ENCODE measurements at places on chromosomes 6 and 20.

- DNase-seq, result no peak
These were observed 34.5 kb upstream of the AHI1 start for GRCh38 chr6:135531954-135532490.

DNA sequence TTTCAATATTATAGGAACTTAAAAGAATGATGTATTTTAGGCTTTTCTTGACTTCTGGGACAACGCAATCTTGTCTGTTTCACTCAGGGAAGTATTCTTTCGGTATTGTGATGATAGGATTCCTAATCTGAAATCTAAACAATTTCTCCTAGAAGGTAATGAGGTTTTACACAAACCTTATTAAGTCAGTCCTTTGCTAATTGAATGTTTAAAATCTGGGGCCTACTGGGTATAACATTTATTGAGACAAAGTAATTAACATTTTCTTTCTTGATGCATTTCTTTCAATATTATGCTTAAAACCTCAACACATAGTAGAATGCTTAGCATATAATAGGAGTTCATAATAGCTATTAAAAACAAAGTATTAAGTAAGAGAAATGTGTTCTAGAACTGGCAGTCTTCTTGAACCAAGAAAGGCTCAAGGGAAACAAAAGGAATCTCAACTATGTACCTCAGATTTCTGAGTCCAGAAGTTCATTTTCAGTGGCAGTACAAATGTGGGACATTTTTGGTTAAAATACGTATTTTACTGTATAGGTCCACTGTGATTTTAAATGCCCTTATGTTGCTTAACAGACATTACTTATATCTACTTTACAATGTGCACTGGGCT is 121.4 kb upstream of the BMP2 start:
- DNase-seq, result no peak

GRCh38 chr6:143397227-143398222 is 53.0 kb downstream of the ADAT2 start:
- DNase-seq, result no peak

DNA sequence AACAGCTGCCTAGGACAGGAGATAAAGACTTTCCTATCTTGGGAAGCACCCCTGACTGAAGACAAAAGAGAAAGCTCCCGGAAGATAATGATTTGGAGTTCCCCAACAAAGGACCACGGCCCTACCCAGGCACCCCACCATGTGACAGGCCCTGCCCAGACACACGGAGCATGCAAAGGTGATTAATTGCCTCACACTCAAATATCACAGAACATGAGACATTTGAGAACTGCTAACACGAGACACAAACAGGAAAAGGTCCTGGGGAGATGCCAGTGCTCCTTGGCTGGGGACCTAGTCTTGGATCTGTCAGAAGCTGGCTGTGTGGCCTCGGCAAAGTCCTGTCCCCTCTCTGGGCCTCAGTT is 82.5 kb upstream of the PTPN1 start:
- no peak for DNase-seq

- no peak for DNase-seq
These were observed 9.7 kb upstream of the CD40 start for GRCh38 chr20:46108435-46108841.

- no peak for DNase-seq
These were observed 4.5 kb upstream of the PLAGL1 start for GRCh38 chr6:144012534-144012933.

DNA sequence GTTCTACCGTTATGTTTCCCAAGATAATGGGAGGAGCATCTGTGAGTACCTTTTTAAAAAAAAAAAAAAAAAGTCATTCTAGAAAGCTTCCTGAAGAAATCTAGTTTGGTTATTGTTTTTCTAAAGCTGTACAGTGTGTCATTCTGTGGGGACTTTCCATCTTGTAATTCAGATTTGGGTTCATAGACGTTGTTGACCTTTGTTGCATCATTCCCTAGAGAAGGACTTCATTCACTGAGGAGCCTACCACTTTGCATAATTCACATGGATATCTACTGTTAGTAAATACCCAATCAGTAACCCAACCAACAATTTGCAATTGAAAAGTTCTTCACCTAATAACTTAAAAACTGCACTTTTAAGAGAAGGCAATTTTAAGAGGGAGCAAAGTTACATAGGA is 60.1 kb downstream of the RPP40 start:
- no peak for DNase-seq

DNA sequence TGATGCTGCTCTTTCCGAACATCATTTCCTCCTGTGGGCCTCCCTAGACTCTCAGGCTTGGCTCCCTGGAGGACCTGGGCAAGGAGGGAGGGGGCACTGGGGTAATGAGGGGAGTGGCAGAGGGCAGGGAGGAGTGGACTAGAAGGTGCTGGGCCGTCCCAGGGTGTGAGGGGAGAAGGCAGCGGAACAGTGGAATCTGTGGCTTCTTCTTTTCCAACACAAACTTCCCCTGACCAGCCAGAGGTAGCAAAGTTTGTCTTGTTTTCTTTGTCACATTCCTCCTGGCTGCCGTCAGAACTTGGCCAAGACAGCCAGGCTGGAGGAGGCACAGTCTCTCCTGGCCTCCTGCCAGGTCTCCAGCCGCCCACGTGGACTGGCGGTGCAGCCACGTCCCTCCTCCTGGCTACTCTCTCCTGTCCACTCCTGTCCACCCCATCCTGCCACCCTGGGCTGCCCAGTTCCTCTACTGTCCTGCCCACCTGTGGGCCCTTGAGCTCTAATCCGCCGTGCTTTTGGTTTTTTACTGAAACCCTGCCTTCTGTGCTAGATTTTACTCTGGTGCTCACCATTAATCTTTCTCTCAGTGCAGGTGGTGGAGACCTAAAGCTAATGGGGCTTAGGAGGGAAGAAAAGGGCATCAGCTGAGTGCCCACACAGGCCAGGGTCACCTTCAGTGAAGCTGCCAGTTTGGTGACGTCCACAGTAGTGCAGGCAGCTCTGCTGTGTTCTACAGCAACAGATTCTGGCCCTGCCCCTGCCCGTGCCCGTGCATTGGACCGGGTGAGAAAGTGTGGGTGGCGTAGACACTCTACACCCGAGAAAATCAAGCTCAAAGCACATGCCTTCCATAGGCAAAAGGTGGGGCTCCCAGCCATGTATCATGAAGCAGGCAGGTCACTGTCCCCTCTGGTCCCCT is 2.8 kb upstream of the CDSN start:
- DNase-seq, result no peak

- DNase-seq, result peak; percentile 53
These were observed 12.4 kb upstream of the GMEB2 start for GRCh38 chr20:63639093-63639975.

DNA sequence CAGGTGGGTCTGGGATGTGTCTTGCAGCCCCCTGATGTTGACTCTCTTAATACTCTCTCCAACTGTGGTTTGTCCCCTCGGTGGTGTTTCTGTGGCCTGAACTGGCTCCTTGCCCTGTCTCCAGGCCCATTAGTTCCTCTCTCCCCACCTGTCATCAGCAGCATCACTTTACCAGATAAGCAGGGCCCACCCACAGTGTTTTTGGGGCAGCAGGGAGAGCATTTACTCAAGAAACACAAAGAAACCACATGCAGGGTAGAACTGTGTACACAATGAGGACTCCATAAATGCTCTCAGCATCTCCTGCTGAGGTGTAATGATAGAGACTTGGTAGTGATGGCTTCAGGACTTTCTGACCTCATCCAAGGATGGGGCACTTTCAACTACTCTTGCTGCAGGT is 20.2 kb upstream of the MRPS18A start:
- no peak for DNase-seq

DNA sequence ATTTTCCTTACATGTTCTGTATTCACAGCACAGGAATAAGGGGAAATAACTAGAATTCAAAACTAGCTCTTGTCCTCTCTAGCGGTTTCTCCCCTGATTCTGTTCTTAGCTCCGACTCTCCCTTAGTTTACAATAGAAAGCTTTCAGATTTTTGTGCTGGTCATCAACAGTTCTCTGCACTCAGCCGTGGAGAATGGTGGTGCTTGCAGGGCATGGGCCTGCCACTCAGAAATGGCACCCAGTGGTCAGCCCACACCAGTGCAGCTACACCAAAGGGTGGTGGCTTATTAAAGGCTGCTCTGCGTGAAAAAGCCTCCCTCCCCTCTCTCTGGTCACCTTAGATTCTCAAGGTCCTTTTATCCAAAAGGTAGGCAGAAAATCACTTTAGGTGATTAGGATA is 123.5 kb downstream of the SASH1 start:
- DNase-seq, result no peak

DNA sequence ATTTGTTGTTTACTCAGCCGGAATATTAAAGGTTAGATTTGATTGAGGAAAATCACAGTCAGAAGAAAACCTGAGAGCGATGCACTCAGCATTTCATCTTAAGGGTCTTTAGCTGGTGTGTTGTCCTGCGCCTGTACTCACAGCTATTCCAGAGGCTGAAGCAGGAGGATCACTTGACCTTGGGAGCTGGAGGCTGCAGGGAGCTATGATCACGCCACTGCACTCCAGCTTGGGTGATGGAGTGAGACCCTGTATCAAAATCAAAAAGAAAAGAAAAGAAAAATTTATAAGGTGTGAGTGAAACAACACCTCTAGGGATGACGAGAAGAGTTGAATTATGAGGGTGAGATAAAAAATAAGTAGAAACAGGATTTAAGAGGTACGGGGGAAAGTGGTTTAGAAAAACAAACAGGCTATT is 165.0 kb downstream of the TRIM27 start:
- DNase-seq, result no peak
